ENCODE measurements at places on chromosomes 4 and X.

GRCh38 chr4:113455061-113455460 is 306.5 kb downstream of the CAMK2D start:
- DNase-seq = no peak

- no peak for DNase-seq
Observed at GRCh38 chrX:42386681-42387080, 391.3 kb downstream of the PPP1R2C start.

DNA sequence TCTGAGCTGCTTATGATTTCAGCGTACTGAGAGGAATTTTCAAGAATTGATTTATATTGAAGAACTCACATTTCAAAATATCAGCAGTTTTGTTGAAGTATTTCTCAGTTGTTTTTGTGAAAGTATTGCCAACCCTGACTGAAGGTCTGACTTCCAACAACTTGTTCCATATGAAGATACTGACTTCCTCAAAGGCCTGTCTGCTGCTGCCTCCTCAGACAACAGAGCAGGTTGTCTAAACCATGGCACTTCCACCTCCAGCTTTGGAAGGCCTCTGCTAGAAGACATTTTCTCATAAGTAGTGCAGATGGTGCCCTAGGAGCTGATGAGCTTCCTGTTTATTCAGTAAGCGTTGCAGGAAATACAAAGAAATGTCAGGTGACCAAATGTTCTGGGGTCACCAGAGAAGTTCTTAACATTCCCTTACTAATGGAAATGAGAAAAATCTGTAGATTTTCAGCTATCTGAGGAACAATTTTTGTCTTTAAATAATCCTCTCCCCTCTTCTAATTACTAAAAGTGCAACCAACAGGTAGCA is 28.8 kb downstream of the FGF2 start:
- no peak for DNase-seq

- DNase-seq = no peak
Observed at GRCh38 chr4:77501851-77502250, 103.8 kb upstream of the CXCL13 start.

- DNase-seq = peak; percentile 33
Observed at GRCh38 chr4:52051615-52052474, 741 bp downstream of the SPATA18 start.

- DNase-seq = no peak
Observed at GRCh38 chr4:151850791-151851213, 90.0 kb upstream of the GATB start.

GRCh38 chr4:99622341-99622740 is 35.3 kb downstream of the C4orf54 start:
- no peak for DNase-seq

GRCh38 chrX:154443479-154443910 is 446 bp upstream of the FAM50A start:
- no peak for DNase-seq

GRCh38 chr4:79756140-79756895 is 316.7 kb downstream of the ANTXR2 start:
- DNase-seq = no peak

DNA sequence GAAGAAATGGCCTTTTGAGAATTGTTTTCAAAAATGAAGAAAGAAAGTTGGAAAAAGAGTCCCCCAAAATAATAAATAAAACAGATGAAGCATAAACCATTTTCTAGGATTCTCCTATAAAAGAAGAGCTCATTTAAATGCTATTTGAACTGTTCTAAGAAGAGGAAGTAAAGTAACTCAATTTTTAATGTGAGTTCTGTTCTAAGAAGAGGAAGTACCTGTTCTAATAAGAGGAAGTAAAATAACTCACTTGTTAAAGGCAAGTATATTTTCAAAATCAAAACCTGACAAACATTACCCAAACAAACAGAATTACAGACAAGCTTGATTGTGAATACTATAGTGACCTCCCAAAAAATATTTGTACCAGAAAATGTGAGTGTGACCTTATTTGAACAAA is 1326.3 kb downstream of the C4orf33 start:
- DNase-seq = no peak

GRCh38 chr4:55080174-55080865 is 45.1 kb downstream of the KDR start:
- DNase-seq = no peak

- DNase-seq = no peak
Observed at GRCh38 chr4:8564595-8564994, 15.6 kb upstream of the GPR78 start.

GRCh38 chrX:95733426-95733825 is 951.2 kb upstream of the DIAPH2 start:
- no peak for DNase-seq

DNA sequence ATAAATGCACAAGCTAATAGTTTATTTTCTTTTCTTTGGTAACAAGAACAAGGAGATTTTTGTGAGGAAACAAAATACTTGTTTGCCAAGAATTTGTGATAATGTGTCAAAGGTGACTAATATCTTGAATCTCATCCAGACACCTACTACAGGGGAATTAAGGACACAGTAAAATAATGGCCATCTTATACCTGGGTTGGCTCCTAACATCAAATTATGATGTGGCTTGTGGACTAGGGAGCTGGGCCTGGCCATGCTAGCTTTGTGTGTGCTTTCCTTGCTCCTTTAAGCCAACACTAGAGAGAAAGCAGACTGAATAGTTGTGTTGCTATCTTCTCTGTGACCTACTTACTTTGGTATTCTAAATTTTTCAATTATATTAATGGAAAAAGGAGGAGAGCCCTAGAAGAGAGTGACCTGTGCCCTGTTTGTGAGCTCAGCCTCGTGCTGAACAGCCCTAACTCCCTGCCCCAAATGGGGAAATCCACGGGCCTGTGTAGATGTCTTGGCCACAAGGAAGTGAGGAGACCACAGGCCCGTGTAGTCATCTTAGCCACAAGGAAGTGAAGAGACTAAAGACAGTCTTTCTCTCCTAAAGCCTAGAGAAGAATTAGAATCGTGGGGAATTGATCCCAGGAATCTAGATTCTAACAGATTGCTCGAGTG is 23.3 kb downstream of the ARHGAP24 start:
- DNase-seq = no peak

GRCh38 chr4:67576538-67576937 is 18.0 kb downstream of the STAP1 start:
- no peak for DNase-seq

DNA sequence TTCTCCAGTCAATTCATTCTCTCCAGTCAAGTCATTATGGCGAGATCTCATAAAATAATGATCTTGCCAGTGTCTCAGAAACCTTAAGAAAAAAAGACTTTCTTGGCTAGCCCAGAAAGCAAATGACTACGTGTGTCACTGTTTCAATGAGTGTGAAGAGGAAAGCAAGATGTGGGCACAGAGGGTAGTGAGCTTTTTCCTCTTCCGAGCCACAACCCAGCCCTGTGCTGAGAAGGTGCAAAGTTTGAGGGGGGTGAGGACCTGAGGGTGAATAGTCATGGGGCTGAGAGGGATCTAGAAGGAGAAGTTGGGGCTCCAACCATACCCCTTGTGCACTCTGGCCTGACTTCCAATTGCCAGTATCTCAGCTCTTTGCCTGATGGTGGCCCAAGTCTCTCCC is 85.6 kb upstream of the EGFL6 start:
- DNase-seq = no peak

GRCh38 chrX:526295-527224 is 104.0 kb upstream of the SHOX start:
- DNase-seq = no peak

DNA sequence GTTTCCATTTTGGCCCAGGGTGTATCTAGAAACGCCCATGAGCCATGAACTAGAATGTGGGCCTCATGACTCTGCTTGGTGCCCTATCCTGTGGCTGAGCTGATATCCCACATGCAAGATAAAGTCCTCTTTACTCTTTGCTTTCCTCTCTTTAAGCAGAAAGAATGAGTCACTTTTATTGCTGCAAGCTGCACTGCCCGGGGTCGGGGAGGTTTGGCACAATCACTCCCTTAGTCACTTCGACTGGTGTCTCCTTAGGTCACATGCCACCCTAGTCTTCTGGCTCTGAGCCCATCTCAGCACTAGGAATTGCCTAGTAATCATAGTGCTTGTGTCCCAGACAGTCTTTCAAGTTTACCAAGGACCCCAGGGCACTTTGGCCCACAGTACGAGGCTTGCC is 75.1 kb upstream of the CXorf66 start:
- DNase-seq = no peak

- DNase-seq = no peak
Observed at GRCh38 chr4:2299794-2300193, 37.9 kb upstream of the MXD4 start.

GRCh38 chrX:69027181-69028005 is 137.9 kb downstream of the PJA1 start:
- DNase-seq = no peak

DNA sequence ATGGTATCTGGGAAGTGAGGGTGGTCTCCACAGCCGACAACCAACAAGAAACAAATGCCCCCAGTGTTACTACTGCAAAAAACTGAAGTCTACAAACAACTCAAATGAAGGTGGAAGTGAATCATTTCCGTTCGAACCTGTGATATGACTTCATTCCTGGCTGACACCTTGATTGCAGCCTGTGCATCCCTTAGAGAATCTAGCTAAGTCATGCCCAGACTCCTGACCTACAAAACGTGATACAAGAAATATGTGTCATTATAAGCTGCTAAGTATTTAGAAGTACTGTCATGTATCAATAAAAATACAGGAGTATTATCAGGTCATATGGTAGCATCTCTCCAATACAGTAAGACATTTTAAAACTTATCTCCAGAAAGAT is 959.7 kb upstream of the LCORL start:
- DNase-seq = no peak

GRCh38 chr4:17761062-17761461 is 20.4 kb downstream of the FAM184B start:
- no peak for DNase-seq

GRCh38 chr4:177483271-177483670 is 41.0 kb upstream of the AGA start:
- DNase-seq = no peak

DNA sequence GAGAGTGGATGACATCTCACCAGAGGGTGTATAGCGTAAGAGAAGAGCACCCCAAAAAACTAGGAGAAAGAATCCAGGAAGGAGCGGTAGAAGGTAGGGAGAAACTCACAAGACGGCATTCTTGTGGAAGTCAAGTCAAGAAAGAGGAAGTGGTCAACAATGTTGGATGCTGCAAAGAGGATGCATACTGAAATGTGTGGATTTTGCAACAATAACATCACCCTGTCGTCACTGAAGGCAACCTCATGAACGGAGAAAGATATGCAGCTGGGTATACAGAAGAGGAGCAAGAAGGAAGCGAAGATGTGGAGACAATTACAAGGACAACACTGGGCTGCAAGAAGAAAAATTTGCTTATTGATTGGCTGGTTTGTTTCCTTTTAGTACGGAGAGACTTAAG is 11.4 kb upstream of the TAPT1 start:
- no peak for DNase-seq

GRCh38 chr4:66372706-66373105 is 702.4 kb upstream of the EPHA5 start:
- no peak for DNase-seq

GRCh38 chr4:138650929-138651448 is 364.6 kb upstream of the NOCT start:
- no peak for DNase-seq

GRCh38 chr4:20248155-20248558 is 3.5 kb upstream of the SLIT2 start:
- no peak for DNase-seq

DNA sequence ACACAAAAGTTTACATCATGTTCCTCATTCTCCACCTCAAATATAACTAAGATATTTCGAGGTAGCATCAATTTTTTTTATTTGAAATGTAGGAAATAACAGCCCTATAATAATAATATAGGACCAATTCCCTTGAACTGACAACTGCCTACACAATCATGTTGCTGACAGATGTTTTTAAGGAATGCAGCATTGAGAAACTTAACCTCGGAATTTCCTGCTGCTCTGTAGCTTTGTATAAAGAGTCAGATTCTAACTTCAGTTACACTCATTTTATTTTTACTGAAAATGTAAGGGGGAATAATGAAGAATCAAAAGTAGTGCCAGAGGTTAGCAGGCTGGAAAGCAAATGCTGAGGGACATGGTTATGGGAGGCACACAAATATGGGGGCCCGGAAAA is 235.8 kb downstream of the RBMX2 start:
- DNase-seq = no peak

GRCh38 chr4:130154901-130155300 is 1058.9 kb downstream of the C4orf33 start:
- DNase-seq = no peak

GRCh38 chr4:154622598-154622997 is 10.1 kb upstream of the FGG start:
- no peak for DNase-seq

DNA sequence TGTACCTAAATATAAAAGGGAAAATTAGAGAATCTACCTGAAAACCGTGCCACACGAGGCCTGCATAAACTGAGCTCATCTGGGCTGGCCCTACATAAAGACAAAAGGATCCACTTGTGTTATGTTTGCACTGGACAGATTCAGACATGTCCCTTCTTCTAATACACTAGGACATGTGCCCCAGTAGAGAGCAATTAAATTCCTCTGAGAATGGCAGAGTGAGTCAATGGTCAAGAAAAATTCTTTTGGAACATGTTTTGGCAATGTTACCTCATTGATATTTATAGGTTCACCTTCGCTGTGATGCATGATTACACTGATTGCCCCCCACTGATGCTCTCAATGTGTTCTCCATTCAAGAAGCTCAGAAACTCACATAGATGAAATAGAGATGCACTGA is 95.2 kb downstream of the MANBA start:
- no peak for DNase-seq

GRCh38 chr4:70930530-70931256 is 28.5 kb downstream of the MOB1B start:
- DNase-seq = no peak

DNA sequence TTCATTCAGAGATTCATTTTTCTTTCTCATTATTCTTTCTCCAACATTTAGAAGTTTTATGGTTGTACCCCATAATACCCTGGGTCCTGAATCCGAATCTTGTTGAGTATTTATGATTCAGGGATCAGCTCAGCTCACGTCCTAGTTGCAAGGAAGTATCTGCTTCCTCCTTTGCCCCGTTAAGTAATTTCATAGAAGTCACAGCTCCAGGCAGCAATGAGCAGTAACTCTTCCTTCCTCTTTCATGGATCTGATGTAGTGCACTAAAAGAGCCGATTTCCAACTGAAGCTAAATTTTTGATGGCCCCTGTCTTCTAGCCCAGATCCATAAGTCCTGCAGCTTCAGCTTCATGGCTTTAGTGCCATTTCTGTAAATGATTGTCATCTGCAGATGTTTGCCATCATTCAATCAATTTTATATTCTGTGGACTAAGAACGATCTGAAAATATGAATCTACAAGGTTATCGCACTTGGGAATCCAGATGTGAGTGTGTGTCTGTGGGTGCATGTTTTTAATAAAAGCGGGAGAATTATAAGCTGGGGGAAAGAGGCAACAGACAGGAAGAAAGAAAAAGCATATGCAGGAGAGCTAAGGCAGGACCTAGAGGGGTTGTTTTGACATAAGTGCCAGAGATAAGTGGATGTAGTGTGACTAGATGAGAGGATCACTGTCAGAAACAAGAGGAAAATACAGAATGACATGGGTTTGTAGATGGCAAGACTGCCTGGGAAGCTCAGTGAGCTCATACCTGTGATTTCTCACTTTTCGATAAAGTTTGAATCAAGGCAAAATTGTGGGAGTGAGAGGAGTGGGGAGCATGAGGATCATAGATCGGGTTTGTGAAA is 17.5 kb downstream of the VEGFD start:
- no peak for DNase-seq

GRCh38 chrX:10514891-10515290 is 105.5 kb downstream of the MID1 start:
- DNase-seq = no peak

- DNase-seq = no peak
Observed at GRCh38 chrX:94178145-94178788, 504.3 kb downstream of the FAM133A start.

Measured in anterior cingulate cortex (tissue), 58 donors.